ENCODE measurements at places on chromosomes 16 and 17.

DNA sequence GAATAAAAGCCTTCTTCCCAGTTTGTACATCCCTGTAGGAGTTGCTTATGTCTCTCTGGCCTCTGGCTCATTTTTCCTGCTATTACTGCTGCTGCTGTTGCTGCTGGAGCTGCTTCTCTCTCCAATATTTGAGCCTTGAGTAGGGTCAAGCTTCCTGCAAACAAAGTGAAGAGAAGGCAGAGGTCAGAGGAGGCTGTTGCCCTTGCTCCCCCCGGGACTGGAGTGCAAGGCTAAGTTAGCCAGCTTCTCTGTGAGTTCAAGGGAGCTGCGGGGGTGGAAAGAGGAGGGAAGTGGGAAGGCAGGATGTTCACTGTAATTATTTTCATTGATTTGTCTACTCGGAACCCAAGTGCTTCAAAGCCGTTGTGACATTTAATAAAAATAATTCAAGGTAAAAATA is 77.0 kb upstream of the TMEM132E start:
- DNase-seq, result no peak

GRCh38 chr17:50200457-50201275 is 765 bp downstream of the COL1A1 start:
- peak; percentile 68 for DNase-seq

- DNase-seq, result no peak
These were observed 387.4 kb downstream of the CPPED1 start for GRCh38 chr16:12416136-12416787.

GRCh38 chr17:2388683-2389055 is 12.2 kb downstream of the MNT start:
- no peak for DNase-seq

- DNase-seq, result no peak
These were observed 1.5 kb upstream of the TTYH2 start for GRCh38 chr17:74211912-74212208.

DNA sequence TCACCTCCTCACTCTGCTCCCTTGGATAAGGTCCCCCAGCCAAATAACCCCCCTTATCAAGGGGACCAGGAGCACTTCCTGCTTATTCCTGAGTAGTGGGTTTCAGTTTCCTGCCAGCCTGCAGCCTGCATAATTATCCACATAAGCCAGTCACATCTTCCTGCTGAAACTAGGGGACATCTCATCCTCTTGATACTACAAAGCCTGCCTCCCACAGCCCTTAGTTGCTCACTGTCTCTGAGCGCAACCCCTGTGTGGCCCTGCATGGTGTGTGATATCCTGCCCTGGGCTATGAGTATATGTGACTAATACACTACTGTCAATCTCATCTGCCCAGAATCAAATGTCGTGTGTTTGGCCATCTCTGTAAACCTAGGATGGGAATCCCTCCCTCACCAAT is 8.0 kb upstream of the XYLT2 start:
- DNase-seq, result no peak

Measured in endothelial cell of umbilical vein (primary cell).